Stimulated activated CD8-positive, alpha-beta memory T cell treated with anti-CD3 and anti-CD28 coated beads, Interleukin-7, amount 100 ng/mL, for 1 hour (primary cell): ENCODE measurements at places on chromosomes 2 and 18.

DNA sequence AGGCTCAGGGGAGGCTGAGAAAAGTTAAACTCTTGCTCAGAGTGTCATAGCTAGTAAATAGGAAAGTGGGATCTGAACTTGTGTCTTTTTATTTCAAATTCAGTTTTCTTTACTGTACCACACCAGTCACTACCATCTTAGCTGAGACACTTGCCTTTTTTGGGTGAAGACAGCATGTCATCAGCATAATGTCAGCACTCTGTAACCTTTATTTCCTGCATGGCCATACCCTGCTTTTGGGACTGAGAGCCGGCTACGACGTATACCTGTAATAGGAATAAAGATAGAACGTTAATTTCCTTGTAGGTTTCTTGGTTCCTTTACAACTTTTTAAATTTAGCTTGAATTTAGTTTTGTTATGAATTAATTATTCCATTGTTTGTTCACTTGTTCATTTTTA, 202.8 kb downstream of the BABAM2 start:
- DNase-seq: no peak

GRCh38 chr2:8297376-8298231, 384.3 kb upstream of the ID2 start:
- DNase-seq: no peak

GRCh38 chr2:9844576-9844975, 1.3 kb downstream of the TAF1B start:
- no peak for DNase-seq

DNA sequence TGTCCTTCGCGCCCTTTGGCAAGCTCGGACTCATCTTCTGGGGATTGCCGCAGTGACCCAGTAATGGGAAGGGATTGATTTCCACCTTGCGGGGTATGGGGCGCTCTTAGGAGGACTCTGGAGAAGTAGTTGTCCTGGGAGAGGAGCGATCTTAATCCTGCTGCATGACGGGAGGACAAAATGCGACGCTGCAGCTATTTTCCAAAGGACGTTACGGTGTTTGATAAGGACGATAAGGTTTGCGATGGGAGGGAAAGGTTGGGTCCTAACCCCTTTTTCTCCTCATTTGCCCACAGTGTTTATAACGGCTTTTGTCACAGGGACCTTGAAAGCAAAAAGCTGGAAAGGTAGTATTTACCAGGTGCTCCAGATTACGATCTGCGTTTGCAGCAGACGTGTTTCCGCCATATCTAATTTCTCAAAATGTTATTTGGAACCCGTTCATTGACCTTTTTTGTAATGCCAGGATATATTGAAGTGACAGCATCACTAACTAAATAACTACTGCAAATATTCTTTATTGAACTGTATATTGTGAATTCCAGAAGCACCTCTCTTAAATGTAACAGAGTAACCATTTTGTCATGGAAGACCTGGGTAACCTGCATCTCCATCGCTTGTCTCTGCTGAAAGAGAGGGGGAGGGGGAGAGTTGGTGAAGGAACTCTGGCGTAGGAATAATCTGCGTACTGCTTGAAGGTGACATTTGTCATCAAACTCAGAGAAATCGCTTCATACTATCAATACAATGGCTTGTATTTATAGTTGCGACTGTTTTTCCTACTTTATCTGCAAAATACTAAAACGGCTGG, 590 bp downstream of the MDH1 start:
- no peak for DNase-seq

DNA sequence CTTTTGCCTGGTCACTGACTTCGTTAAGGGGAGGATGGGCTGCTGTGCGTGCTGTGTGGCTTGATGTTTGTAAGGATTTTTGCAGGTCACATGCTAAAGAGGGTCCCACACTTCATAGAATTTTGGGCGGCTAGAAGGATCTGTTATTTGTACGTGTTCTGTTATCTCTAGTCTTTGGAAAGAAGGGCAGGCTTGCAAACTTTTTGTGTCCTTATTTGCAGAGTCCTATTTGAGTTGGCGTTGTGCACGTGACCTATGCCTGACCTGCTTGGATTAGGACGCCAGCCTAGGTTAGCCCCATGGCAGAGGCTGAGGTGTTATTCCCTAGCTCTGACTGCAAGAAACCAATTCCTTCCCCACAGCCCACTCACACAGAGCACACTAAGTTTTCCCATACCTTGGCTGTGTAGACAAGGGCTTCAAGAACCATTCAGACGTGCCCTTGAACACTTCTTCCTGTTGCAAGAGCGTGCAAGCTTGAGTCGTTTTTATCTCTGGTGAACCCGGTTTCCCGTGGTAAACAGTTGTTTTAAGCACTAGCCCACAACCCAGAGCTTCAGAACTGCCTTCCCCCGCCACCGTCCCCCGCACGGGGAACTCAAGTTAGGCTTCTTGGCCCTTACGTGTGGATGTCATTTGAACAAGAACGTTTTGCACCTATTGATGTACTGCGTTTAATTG, 94.6 kb downstream of the LDLRAD4 start:
- no peak for DNase-seq

- DNase-seq: no peak
Observed at GRCh38 chr2:25521126-25521525, 152.3 kb downstream of the DTNB start.

GRCh38 chr2:42091671-42092070, 43.9 kb downstream of the PKDCC start:
- no peak for DNase-seq

DNA sequence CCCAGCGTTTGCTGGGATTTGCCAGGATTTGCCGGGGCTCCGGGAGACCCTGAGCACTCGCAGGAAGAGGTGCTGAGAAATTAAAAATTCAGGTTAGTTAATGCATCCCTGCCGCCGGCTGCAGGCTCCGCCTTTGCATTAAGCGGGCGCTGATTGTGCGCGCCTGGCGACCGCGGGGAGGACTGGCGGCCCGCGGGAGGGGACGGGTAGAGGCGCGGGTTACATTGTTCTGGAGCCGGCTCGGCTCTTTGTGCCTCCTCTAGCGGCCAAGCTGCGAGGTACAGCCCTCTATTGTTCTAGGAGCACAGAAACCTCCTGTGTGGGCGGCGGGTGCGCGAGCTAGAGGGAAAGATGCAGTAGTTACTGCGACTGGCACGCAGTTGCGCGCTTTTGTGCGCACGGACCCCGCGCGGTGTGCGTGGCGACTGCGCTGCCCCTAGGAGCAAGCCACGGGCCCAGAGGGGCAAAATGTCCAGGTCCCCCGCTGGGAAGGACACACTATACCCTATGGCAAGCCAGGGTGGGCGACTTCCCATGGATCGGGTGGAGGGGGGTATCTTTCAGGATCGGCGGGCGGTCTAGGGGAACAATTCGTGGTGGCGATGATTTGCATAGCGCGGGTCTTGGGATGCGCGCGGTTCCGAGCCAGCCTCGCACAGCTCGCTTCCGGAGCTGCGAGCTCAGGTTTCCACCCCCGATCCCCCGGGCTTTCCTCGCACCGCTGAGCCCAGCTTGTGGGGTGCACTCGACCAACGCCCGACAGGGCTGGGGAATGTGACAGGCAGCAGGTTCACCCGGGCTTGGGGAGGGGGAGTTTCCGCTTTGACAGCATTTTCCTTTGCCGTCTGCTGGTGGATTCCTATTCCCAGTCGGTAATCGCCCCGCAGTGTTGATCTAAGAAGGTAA, 2.8 kb downstream of the ONECUT2 start:
- DNase-seq: no peak

- DNase-seq: no peak
Observed at GRCh38 chr2:207235621-207236020, 69.9 kb upstream of the KLF7 start.

DNA sequence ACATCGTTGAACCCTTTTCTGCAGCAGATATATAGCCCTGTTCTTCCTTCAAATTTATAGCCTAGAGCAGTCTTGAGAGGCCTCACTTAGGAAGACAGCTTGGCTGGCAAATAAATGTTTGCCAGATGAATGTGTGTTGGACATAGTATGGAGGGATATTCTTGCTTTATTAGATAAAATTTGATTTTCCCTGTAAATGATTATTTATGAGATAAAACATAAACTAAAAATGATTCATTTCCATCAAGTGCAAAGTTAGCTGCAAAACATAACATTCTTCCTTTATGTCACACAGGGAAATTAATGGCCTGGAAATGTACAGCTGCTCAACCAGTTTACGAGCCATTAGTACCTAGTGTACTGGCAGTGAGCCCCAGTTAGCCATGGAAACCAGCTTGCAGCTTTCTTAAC, 82.5 kb downstream of the LIMS1 start:
- DNase-seq: no peak

DNA sequence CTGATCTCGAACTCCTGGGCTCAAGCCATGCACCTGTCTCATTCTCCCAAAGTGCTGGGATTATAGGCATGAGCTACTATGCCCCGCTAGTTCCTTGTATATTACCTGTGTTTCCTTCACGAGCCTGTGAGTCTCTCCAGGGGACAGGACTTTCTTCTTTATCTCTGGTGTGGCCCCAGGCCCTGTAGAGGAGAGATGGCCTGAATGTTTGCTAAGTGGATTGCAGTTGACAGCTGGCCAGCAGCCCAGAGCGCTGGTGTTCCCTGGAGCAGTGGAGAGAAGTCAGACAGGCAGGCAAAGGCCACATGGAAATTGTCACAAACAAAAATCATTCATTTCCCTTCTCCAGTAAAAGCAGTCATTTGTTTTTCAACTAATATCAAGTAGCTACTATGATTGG, 17.9 kb downstream of the LPIN1 start:
- DNase-seq: no peak
